Anterior cingulate cortex (tissue), 58 donors: ENCODE measurements at places on chromosomes 11 and 22.

GRCh38 chr11:46918788-46919513 lies 601 bp upstream of the LRP4 start:
- no peak for DNase-seq

GRCh38 chr22:45910928-45911467 lies 66.0 kb downstream of the WNT7B start:
- no peak for DNase-seq

GRCh38 chr22:42397332-42398249 lies 34.6 kb downstream of the NFAM1 start:
- DNase-seq, result no peak

DNA sequence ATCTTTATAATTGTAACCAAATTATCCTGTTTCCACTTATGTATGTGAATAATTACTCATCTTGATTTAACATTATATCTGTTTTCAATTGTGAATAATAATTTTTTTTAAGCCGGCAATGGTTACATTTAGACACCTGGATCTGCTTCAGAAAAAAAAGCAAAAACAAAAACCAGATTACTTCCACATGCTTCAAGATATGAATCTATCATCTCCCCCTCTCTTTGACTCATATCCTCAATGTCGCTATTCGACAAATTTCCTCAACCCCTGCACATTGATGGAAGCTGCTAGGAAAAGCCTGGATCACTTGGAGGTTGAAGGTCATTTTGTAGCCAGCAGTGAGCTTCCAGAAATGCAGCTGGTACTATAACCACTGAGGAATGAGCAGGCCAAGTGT lies 42.7 kb downstream of the SLC1A2 start:
- no peak for DNase-seq

DNA sequence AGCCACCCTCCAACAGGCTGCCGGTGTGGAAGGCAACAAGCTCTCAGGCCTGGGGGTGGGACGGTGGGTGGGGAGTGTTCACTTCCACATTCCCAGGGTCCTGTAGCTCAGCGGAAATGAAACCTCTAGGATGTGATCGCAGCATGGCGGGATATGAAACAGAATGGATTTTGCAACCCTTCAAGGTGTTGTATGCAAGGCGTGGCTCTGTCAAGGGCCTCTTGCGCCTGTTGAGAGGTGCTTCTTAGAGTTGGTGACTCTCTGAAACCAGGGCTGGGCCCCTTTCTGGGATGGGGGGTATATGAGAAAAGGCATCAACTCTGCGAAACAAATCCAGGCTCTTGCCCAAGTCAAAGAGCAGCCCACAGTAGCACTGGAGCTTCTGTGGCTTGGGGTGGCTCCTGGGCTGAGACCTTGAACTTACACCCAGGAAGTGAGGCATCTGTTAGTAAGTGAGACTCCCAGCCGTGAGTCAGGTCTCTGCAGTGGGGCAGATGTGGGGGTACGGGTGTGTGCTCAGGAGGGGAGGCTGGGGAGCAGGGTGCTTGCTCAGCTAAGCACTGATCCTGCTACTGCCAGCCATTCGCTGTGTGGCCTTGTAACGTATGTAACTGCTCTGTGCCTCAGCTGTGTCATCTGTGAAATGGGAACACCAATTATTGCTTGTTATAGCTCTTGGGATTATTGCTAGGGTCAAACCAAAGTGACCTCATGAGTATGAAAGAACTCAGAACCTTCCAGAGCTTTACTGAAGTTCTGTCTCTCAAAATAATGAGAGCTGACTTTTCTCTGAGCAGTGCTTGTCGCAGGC lies 28.3 kb downstream of the NECTIN1 start:
- no peak for DNase-seq

- no peak for DNase-seq
Observed at GRCh38 chr11:13276454-13276831, 1.1 kb upstream of the BMAL1 start.

DNA sequence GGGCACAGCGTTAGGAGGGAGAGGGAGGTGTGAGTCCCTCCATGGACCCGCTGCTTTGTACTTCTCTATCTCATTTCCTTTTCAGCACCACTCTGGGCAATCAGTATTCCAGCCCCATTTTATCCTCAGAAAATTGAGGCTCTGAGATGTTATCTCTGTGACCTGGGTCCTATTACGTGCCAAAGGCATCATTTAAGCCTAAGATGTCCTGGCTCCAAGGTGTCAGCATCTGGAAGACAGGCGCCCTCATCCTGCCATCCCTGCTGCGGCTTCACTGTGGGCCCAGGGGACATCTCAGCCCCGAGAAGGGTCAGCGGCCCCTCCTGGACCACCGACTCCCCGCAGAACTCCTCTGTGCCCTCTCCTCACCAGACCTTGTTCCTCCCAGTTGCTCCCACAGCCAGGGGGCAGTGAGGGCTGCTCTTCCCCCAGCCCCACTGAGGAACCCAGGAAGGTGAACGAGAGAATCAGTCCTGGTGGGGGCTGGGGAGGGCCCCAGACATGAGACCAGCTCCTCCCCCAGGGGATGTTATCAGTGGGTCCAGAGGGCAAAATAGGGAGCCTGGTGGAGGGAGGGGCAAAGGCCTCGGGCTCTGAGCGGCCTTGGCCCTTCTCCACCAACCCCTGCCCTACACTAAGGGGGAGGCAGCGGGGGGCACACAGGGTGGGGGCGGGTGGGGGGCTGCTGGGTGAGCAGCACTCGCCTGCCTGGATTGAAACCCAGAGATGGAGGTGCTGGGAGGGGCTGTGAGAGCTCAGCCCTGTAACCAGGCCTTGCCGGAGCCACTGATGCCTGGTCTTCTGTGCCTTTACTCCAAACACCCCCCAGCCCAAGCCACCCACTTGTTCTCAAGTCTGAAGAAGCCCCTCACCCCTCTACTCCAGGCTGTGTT lies 829 bp upstream of the APOC3 start:
- DNase-seq, result no peak

DNA sequence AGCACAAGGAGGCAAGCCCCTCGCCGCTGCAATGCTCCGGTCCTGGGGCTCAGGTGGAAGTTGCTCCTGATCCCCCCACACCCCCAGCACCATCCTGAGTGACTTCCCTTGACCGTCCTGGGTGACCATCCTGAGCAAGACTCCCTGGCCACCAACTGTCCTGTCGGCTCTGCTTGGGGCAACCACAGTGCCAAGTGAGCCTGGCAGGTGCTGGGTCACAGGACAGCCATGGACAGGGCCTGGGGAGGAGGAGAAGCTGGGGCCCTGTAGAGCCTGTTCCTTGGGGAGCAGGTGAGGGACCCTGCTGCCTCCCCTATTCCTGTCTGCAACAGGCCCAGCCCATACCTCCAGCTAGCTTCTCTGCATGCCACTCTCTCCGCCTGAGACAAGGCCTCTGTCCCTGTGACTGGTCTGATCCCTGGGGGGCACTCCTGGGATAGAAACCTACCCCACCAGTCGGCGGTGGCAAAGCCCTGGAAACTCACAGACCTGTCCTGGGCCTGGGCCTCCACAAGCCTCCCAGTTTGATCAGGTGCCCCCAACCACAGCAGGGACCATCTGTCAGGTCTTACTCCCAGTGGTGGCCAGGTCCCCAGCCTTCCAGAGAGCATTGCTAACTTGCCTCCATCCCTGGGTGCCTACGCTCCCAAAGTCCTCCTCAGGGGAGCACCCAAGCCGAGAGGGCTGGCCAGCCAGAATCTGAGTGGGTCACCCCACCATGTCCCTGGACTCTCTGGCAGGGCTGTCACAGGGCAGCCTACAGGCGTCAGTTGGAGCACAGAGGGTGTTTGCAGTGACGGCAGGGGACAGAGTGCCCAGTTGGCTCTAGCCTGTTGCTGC lies 68.7 kb upstream of the WNT7B start:
- no peak for DNase-seq

DNA sequence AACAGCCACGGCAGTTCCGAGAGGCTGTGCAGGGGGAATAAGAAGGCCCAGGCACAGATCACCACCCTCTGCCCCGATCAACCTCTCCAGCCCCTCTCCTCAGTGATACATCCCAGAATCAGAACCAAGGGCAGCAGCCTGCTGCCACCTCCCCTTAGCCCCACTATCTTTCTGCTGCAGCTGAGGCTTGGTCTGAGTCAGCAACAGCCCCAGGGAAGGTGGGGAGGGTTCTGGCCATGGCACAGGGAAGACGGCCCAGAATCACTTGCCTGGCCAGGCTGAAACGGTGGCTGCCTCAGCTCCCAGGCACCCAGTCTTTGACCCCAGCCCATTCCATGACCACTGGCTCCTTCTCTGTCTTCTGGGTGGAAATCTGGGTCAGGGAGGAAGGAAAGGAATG lies 2.3 kb downstream of the CHID1 start:
- no peak for DNase-seq

GRCh38 chr11:121048464-121049233 lies 24.7 kb downstream of the TBCEL start:
- no peak for DNase-seq

DNA sequence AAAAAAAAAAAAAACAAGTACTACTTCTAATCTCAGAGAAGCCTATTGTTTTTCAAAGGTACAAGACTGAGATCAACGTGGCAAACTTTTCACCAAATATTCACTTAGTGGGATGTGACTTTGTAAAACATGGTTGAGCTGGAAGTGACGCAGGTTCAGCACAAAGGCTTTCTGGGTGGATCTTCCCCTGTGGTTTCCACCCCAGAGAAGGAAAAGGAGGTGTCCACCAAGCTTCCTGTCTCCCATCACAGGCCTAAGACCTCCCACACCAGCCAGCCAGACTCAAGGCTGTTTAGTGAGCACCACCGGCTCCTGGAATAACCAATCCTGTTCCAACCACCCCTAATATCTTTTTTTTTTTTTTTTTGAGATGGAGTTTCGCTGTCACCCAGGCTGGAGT lies 5.7 kb downstream of the TMEM184B start:
- no peak for DNase-seq

GRCh38 chr11:66600631-66601233 lies 7.7 kb downstream of the CCS start:
- DNase-seq, result no peak

DNA sequence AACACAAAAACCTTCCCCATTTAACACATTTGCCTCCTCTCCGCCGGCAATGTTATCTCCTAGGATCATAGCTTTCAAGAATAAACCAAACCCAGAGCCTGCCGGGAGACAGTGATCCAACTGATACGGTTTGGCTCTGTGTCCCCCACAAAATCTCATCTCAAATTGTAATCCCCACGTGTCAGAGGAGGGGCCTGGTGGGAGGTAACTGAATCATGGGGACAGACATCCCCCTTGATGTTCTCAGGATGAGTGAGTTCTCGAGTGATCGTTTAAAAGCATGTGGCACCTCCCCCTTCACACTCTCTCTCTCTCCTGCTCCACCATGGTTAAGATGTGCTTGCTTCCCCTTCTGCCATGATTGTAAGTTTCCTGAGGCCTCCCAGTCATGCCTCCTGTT lies 33.3 kb downstream of the RBFOX2 start:
- DNase-seq, result no peak

GRCh38 chr11:132131047-132131446 lies 760.6 kb downstream of the NTM start:
- DNase-seq, result no peak

- DNase-seq, result no peak
Observed at GRCh38 chr11:64571410-64572091, 19.5 kb upstream of the SLC22A12 start.

DNA sequence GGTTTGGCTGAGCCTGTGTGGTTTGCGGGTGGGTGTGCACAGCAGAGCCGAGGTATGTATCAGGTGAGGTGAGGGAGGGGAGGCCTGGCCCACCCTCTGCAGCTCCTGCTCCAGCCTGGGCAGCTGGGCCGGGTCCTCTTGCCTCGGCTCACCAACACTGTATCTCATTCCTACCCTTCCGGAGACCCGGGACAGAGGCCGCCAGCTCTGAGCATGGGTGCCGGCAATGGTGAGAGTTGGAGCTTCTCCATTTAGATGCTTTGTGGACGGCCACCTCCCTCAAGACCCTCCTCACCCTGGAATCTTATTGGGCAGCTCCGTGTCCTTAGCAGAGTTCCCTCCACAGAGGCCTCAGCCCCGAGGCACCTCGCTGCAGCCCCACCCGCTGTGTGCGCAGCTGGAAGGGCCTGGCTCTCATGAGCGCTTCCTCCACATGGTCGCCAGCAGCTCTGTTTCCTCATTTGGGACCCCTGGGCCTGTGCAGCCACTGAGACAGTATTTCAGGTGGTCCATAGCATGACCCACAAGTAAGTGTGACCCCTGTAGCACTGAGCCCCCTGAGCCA lies 55.7 kb downstream of the ANO1 start:
- no peak for DNase-seq

- no peak for DNase-seq
Observed at GRCh38 chr22:20510811-20511577, 3.6 kb downstream of the MED15 start.

GRCh38 chr11:78325274-78325781 lies 92.3 kb downstream of the GAB2 start:
- no peak for DNase-seq
